Thyroid gland (tissue), 4 donors: ENCODE measurements at places on chromosomes 1 and 21. TPM values are rescaled to one million over a fixed set of nuclear protein-coding genes. Genes with fewer than 3 reads are reported as not detected.
A peak's percentile ranks its signal among the peaks of the same experiment; 100 is the strongest.

DNA sequence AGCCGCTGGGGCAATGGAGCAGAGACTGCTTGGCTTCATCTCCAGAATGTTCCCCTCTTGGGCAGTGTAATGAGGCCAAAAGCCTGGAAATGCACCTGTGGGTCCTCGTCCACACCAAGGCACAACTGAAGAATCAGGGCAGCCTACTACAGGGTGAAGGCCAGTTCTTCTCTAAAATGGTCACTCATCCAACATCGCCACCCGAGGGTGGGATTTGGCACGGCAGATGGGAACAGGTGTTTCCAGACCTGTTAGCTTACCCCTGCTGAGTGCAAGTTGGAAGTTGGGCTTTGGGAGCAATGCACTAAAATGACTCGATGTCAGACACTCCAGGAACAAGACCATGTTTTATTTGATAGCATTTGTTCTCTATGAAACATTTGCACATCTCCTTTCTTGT is 543.7 kb downstream of the NPHP4 start:
- peak; percentile 4 for DNase-seq

DNA sequence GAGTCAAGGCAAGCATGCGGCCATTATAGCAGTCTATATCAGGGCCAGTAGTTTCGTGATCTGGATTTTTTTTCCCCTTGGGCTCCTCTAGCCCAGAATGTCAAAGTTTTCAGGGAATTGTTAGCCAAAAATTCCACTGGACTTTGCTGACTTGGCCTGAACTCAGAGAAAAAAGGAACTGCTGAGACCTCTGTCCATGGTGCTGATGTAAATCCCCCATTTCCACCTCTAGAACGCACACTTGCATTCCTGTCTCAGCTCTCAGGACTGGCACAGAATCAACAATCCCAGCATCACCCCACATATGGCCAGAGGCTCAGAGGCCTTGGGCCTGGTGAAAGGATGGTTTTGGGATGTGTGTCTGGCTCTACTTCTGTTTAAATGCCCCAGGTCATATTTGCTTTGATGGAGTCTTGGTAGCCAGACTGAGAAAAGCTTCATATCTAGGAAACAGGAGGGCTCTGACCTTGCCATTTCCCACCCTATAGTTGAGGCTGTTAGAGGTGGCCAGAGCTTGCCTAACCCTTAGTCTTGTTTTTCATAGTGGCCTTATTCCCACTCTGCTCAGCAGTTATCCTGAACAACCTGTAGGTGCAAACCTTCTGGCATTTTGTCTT is 16.9 kb upstream of the EFCAB14 start:
- peak; percentile 59 for DNase-seq

Gene TRAF3IP3
- 0.93 TPM for total RNA-seq

Gene RAB4A
- 65.2 TPM for total RNA-seq

DNA sequence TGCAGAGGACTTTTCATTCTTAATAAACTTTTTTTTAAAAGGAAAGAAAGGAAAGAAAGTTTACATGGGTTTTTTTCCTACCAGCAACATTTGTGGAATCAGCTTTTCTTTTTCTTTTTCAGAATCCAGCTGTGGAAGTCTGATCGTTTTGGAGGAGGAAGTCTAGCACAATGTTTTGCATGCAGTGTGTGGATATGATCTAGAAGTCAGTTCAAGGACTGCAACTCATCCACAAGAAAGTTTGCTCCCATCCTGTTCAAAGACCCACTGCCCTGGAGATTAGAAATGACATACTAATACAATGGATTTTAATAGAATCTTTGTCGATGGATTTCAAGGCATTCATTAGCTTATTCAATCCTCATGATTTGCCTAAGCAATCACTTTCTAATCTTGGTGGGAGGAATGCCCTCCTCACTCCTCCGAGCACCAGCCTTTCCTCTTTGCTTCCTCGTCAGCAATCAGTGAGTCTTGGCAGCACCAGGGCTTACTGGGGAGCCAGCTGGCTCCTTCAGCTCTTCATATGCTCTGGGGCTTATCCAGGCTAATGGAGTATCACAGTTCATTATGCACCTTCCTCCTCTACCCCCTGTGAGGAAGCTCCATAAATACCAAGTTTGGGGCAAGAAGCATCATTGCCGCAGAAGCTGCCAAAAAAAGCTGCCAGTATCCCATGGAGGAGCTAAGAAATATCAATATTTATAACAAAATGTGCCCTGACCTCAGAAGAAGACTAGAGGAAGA is 392.3 kb upstream of the PKN2 start:
- no peak for DNase-seq

Gene TAL1
- total RNA-seq: 14.9 TPM
